CD4-positive, alpha-beta T cell treated with Interleukin-10 for 1 hour (primary cell): ENCODE measurements at places on chromosomes 2 and 18.

- DNase-seq, result no peak
Observed at GRCh38 chr18:78425019-78425412, 554.6 kb upstream of the SALL3 start.

DNA sequence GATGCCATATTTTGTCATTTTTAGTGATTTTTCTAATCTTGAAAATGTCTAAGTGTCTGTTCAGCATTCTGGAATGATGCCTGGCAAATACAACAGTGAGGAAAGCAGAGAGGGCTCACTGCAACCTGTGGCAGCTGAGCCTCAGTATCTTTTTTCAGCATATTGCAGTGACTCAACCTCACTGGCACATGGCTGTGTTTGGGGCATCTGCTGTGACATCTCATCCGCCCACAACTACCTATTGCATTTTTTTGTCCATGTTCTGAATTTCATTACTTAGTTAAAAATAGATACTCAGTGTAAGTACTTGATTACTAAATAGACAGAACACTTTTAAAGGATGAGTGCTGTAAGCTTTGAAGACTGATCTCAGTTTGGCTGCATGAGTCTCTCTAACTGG, 10.7 kb downstream of the BABAM2 start:
- no peak for DNase-seq

DNA sequence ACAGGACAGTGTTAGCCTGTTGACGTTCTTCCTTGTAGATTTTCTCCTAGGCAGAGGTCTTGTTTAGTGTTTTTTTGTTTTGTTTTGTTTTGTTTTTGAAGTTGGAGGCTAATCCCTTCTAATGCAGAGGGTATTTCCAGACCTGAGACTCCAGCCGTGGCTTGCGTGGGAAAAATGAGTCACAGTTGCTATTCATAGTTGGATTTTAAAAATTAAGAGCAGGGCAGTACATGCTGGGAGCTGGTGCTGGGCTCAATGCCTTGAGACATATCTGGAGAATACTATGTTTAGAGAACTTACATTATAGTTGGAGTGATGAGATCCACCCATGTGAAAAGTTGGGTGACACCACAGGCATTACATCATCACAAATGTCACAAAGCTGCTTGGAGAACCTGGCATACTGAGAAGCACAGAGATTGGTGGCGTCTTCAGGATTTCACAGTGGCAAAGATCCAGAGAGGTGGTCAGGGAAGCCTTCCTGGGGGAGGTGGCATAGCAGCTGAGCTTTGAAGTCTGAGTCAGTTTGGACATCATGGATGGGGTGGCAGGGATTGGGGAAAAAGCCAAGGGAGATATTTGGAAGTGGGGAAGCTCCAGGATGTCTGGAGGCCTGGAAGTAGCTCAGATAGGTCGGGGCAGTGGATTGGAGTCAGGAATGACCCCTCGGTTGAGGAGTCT, 249.4 kb downstream of the LOXHD1 start:
- DNase-seq, result no peak

GRCh38 chr2:203583084-203583695, 48.1 kb upstream of the RAPH1 start:
- DNase-seq, result no peak

GRCh38 chr2:75194184-75194868, 5.0 kb downstream of the TACR1 start:
- DNase-seq, result no peak

GRCh38 chr2:99285526-99285925, 15.5 kb downstream of the LYG1 start:
- DNase-seq, result no peak
